ENCODE measurements at places on chromosomes 1 and 21. TPM values are rescaled to one million over a fixed set of nuclear protein-coding genes. Genes with fewer than 3 reads are reported as not detected.
A peak's percentile ranks its signal among the peaks of the same experiment; 100 is the strongest.

DNA sequence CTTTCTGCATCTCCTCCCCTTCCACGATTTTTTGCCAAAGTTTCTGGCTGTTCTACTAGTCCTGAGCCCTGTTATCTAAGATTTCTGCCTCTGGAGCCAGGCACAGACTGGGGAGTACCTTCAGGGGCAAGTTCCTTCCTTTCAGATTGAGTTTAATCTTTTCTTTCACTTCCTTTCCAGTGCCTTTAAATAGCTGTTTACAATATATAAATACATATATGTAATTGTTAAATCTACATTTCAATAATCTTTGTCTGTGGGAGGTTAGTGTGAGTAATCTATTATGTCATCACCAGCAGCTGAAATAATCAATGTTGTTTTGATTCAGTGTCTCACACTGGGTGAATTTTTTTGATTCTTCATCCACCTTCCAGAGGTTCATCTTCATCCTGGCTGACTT, 31.8 kb downstream of the DIPK1A start:
- no peak for DNase-seq

GRCh38 chr1:14138135-14138506, 438.1 kb downstream of the PRDM2 start:
- no peak for DNase-seq

- DNase-seq, result no peak
Observed at GRCh38 chr1:29575826-29576225, 339.5 kb downstream of the PTPRU start.

DNA sequence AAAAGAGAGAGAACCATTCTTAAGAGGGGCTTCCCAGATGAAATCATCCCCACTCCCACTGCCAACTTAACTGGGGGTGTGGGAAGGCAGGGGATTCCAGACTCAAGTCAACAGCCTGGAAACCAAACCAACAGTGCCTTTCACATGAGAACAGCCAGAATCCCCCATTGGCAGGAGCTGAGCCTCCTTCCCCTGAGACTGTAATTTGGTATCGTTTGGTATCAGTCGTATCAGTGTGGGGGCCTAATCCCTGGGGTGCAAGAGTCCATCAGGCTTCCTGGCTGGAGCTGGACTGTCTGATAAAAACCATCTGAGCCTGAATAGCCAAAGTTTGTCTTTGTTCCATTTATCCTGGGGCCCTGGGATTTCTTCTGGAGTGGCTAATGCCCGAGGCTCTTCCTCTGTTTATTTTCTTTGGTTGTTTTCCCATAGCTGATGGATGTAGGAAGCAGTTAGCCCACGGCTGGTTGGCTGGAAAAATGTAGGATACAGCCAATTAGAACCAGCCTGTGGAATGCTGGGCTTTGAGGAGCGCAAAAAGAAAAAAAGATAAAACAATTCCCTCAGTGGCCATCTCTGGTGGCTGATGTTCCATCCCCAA, 84.6 kb downstream of the LAMC2 start:
- DNase-seq, result no peak

GRCh38 chr1:21924503-21925005, 12.6 kb downstream of the HSPG2 start:
- DNase-seq, result no peak

- DNase-seq, result no peak
Observed at GRCh38 chr1:115722221-115722620, 46.3 kb downstream of the CASQ2 start.

GRCh38 chr1:226697151-226697928, 41.7 kb downstream of the ITPKB start:
- no peak for DNase-seq

DNA sequence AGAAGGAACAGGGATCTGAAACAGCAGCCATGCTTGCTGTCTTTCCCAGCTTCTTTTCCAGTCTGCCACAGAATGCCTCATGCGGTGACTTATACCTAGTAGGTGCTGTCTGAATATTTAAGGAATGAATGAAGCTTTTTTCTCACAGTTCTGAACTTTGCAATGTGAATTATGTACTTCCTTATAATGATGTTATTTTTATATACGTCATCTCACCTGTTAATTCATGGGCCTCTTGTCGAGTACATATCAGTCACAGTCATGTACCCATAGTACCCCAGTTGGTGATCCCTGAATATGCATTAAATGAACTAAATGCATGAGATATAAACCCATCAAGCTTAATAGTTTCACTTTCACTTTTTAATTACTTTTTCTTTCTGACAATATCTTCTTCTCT, 132.7 kb downstream of the NTNG1 start:
- DNase-seq, result no peak

GRCh38 chr1:41486371-41487125, 2.1 kb upstream of the EDN2 start:
- no peak for DNase-seq

- DNase-seq, result no peak
Observed at GRCh38 chr1:7425229-7425628, 345.9 kb upstream of the VAMP3 start.

DNA sequence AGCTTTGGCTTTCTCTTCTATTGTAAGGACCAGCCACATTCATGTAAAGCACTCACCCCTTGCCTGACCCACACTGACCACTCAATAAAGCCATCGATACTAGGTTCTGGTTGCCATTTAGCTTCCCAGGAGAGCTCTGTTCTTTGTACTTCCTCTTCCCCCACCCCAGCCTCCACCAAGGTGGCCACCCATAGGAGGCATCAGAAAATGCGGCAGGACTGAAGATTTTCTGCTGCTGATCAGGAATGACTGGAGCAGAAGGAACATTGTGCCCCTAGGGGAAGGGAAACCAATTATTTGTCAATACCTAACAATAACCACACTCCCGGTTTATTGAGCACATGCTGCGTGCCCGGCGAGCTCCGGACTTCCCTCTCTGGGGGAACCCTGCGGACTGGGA, 5.2 kb upstream of the SMIM12 start:
- DNase-seq, result no peak

DNA sequence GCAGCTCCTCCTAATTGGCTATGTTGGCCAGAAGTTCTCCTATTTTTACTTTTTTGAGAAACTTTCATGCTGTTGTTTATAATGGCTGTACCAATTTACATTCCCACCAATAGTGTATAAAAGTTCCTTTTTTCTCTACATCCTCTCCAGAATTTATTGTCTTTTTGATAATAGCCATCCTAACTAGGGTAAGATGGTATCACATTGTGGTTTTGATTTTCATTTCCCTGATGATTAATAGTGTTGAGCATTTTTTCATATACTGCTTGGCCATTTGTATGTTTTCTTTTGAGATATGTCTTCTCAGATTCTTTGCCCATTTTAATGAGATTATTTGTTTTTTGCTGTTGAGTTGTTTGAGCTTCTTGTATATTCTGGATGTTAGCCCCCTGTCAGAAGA, 46.8 kb downstream of the NTMT2 start:
- DNase-seq, result no peak

DNA sequence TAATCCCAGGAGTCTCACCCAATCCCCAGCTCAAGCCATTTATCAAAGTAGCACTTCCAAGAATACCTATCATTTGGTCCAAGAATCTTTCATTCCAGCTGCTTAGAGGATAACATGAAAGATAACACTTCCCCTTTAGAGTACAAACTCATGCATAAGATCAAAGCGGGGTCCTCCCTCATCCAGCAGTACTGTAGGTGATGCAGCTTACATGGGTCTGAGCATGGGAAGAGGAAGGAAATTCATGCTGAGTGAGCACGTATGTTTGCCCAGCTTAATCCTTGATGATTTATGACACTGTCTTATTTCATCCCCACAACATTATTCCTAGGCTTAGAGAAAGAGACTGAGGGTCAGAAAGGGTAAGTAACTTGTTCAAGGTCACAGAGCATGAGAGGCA, 167.1 kb upstream of the GJB5 start:
- DNase-seq, result no peak

DNA sequence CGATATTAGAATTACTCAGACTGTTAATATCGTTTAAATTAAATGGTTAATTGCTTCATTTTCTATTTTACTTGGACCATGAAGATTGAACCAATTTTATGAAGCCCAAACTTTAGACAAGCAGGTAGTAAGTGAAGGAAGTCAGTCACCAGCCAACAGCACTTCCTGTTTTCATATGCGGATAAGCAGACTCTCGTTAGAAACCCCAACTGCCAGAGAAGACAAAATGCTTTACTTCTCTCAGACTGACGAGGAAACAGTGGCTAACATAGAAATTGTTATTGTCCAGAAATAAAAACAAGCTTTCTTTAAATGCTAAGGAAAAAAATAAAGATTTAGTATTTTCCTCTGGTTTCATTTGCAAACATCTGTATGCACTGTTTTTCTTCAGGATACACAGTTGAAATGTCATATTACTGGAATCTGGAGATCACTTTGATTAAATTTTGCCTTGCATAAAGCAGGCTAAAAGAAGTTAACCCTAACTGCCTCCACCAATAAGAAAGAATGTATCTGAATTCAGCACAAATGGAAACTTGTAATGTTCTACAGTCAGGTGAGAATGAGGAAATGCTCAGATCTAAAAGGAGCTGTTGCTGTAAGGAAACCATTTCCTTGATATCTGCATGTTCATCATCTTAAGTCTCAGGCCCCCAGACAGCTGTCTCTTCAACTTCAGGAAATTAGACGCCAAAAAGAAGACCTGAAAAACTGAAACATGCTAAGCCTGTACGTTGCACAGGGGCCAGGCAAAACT, 129.8 kb upstream of the SAMSN1 start:
- peak; percentile 19 for DNase-seq

DNA sequence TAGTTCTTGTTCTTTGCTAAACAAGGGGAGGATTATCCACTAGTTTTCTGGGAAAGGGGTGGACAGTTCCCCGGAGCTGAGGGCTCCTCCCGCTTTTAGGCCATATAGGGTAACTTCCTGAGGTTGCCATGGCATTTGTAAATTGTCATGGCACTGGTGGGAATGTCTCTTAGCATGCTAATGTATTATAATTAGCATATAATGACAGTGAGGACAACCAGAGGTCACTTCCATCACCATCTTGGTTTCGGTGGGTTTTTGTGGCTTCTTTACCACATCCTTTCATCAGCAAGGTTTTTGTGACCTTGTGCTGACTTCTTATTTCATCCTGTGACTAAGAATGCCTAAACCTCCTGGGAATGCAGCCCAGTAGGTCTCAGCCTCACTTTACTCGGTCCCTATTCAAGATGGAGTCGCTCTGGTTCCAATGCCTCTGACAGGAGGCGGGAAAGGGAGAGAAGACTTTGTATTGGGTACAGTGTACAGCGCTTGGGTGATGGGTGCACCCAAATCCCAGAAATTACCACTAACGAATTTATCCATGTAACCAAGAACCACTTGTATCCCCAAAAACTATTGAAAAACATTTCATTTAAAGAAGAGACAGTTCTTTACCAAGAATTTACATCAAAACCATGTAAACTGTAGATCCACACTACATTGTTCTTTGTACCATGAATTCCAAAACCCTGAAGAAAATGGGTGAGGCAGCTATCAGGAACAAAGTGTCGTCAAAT, 8.7 kb upstream of the SLC2A5 start:
- no peak for DNase-seq

GRCh38 chr21:31107871-31108270, 69.6 kb upstream of the KRTAP19-8 start:
- no peak for DNase-seq

GRCh38 chr21:36075171-36075570, 5.3 kb downstream of the CBR1 start:
- no peak for DNase-seq

DNA sequence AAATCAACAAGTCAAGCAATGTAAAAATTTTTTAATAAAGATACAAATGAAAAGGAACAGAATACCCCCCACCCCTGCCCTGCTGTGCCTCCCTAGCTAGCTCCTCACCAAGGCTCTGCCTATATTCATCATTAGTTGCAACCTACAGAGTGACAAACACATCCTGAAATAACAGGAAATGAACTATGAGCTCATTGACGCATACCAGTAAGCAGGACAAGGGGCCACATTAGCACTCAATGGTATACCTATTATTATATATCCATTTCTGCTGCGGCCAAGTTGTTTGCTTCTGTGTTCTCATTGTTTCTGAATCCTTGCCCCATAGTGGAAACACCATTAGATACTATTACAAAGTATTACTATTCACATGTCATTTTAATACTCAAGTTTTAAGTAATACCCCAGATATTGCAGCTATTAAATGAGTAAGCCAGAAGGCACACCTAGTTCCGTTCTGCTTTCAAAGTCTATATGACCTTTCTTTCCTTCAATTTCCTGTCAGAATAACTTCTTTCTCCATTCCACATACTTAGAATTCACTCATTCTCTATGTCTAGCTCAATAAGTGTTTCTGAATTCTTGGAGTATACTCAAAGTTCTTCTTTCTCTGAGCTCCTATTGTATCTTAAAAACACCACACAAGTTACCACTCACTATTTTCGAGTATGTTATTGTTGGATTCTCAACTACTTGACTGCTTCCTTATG, 1214.9 kb downstream of the PLA2G4A start:
- DNase-seq, result no peak

- no peak for DNase-seq
Observed at GRCh38 chr21:25635310-25635709, 3.7 kb upstream of the JAM2 start.

- peak; percentile 69 for DNase-seq
Observed at GRCh38 chr1:176559878-176560277, 96.9 kb downstream of the PAPPA2 start.

- no peak for DNase-seq
Observed at GRCh38 chr1:118479351-118479750, 294.3 kb upstream of the SPAG17 start.

DNA sequence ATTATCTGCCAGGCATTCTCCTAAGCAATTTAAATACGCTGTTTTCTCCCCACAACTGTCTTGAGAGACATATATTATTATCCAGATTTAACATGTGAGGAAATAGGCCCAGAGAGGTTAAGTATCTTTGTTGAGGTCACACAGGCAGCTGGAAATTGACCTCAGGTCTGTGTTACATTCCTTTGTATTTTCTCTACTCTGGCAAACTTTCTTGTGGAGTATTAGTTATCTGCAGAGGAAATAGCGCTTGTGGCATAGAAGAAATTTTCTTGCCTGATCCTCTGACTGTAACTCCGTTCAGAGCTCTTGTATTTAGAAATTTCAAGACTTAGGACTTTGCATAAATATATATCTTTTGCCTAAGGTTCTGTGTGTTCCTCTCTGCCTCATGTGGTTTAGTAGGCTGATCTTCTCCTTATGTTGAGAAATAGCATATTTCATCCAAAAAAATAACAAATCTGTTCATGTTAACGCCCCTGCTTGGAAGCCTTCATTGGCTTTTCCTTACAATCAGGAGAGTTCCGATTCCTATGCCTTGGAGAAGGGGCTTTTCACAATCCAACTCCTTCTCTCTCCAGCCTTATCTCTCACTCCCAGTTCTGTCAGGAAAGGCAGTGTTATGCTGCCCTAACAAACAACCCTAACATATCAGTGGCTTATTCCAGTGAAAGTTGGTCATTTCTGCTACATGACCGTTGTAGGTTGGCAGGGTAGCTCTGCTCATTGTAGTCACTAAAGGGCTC, 2.5 kb upstream of the JUN start:
- no peak for DNase-seq

- no peak for DNase-seq
Observed at GRCh38 chr1:158833264-158833663, 2.1 kb downstream of the MNDA start.

- DNase-seq, result no peak
Observed at GRCh38 chr1:208974717-208975116, 608.8 kb upstream of the CAMK1G start.

- DNase-seq, result no peak
Observed at GRCh38 chr1:172359491-172359999, 60.9 kb upstream of the C1orf105 start.

Gene TMIGD3
- 63.6 TPM for total RNA-seq

Gene FLG2
- total RNA-seq, result 0.08 TPM

Gene EPHA10
- total RNA-seq, result 55.3 TPM

Gene OR10J1
- total RNA-seq, result 3.1 TPM

Gene NBPF6
- 6.8 TPM for total RNA-seq

Gene CELA2A
- total RNA-seq, result 3.7 TPM

Gene ADGRL4
- total RNA-seq, result 10.2 TPM

Gene CELA3A
- total RNA-seq, result not detected

Gene PSMB2
- 46.8 TPM for total RNA-seq

Gene ETNK2
- 116 TPM for total RNA-seq

Gene CDCA8
- 21.0 TPM for total RNA-seq
